ENCODE measurements at places on chromosomes 6 and 20. TPM values are rescaled to one million over a fixed set of nuclear protein-coding genes. Genes with fewer than 3 reads are reported as not detected.

Gene KHDRBS2
- not detected for total RNA-seq

Gene CRYBG1
- 67.9 TPM for total RNA-seq

Gene ATP9A
- 25.4 TPM for total RNA-seq

Gene CDYL
- 19.3 TPM for total RNA-seq

Gene BPIFA1
- not detected for total RNA-seq

Gene NKAIN2
- total RNA-seq: not detected

Gene SCRT2
- total RNA-seq: not detected

Gene ZSCAN23
- total RNA-seq: 0.97 TPM
